ENCODE measurements at places on chromosomes 2 and 18.

DNA sequence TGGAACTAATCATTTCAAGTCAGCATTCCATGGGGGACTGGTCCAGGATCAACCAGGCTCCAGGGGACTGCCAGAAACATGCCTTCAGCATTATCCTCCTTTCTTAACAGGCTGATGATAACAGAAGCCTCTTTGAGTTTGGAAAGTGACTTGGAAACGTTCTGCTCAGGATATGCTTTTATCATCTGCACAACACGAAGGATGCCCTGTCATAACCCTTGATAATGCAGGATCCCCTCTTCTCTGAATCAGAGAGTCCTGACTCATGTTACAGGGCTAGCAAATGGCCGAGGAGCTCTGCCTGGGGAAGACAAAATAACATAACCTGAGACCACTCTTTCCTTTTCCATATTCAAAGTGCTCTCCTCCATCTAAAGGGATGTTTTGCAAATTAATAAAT, 6.7 kb downstream of the SCYGR3 start:
- DNase-seq: no peak

DNA sequence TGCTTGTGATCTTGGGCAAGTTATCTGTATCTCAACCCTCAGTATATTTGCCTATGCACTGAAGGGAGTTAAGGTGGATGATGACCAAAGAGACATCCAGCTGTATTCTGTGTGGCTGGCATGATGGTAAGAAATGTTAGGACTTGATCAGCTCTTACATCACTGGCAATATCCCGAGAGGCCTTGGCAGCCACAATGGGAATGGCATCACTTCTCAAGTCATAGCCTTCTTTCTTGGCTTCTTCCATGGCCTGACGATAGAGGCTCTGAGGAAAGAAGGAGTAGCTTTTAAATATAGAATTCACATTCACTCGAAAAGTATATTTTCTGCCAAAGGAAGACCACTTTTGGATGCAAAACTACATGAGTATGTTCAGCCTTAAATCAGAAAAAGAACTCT, 113.5 kb downstream of the NEB start:
- no peak for DNase-seq

DNA sequence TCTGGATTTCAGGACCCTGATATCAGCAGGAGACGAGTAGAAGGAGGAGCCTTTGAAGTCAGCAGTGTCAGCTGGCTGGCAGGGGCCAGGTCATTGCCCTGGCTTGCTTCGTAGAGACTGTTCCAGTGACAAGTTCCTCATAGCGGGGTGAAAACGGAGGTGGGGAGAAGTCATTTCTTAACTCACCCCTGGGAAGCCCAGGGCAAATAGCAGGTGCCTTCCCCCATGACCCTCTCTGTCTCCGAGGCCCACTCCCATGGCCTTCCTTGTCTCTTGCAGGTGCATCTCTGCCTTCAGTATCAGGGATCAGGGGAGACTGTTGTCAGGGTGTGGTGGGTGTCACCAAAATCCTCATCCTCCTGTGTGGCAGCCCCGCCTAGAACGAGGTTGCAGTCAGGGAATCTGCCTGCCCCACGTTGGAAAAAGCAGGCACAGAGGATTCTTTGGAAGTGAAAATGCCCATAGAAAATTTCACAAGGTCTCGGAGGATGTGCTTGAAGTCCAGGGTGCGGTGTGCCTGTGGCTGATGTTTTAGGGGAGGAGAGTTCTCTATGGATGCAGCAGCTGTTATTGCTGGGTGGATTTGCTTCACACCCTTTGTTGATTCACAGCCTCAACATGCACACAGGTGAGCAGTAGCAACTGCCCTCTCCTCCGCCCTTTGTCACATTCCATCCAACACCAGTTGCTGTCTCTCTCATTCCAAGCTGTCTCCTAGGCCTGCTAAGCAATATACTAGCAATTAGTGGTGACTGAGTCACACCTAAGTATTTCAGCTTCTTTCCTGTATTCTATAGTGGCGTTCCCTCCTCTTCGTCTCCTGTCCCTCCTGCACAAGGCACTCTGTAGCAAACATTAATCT, 142.6 kb upstream of the FHL2 start:
- DNase-seq: no peak

GRCh38 chr18:6431659-6432318, 17.1 kb upstream of the L3MBTL4 start:
- no peak for DNase-seq

DNA sequence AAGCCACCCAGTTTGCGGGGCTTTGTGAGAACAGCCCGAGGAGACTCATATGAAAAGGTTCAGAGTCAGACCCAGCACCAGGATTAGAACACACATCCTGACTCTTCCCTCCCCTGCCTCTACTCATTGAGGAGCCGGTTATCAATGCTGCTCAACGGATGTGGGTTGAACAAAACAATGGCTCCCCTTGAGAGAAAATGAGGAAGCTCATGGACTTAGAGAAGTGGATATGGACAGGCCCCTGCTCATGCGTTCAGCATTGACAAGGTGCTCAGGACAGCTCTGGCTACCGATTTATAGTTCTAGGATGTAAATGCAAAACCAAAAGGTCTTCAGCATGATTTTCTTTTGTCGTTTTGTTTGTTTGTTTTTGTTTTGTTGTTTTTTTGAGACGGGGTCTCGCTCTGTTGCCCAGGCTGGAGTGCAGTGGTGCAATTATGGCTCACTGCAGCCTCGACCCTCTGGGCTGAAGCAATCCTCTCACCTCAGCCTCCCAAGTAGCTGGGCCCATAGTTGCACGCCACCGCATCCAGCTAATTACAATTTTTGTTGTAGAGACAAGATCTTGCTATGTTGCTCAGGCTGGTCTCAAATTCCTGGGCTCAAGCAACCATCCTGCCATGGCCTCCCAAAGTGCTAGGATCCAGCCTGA, 32.0 kb upstream of the AGAP1 start:
- no peak for DNase-seq

Measured in stimulated activated CD8-positive, alpha-beta memory T cell treated with anti-CD3 and anti-CD28 coated beads, Interleukin-15, amount 100 ng/mL, for 24 hours (primary cell).